ENCODE measurements at places on chromosomes 7 and 10.

- DNase-seq: no peak
Measured at GRCh38 chr10:14413523-14413922, 82.8 kb upstream of the FRMD4A start.

DNA sequence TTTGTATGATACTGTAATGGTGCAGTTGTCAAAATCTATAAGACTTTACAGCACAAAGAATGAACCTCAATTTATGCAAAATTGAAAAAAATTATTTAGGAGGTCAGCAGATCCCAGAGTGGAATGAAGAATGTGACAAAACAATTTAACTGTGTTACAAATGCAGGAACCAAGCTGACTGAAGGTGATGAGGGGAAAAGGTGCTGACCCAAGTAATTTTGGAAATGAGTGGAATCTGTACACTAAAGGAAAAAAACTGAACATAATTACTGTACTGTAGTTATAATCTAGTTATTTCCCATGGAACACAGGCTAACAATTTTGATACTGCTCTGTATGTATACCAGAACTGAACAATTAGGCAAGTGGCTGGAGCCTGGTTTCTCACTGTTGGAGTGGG is 31.2 kb upstream of the ZCCHC24 start:
- no peak for DNase-seq

DNA sequence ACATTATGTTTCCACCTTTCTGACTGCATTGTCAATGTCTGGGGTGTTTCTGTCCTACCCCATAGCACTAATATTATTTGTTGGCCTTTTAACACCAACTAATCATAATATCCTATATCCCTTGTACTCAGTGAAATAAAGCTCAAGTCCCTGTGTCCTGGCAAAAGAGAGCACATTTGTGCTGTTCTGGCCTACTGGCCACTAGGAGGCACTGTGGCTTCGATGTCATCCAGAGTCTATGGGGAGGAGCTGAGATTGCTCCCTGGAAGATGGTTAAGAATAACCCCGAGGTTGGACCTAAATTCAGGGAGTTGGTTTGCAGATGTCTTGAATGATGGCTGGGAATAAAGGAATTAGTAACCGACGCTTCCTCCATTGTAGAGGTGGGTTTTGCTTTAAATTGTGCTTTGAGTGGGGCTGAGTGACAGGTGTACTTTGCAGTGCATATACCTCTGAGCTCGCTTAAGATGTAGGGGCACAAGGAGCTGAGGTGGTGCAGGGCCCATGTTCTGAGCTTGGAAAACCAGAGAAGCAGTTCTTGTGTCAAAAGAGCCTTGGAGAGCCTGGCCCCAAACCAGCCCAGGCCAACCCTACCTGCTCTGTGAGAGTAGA is 191.2 kb upstream of the PRSS1 start:
- peak; percentile 50 for DNase-seq

DNA sequence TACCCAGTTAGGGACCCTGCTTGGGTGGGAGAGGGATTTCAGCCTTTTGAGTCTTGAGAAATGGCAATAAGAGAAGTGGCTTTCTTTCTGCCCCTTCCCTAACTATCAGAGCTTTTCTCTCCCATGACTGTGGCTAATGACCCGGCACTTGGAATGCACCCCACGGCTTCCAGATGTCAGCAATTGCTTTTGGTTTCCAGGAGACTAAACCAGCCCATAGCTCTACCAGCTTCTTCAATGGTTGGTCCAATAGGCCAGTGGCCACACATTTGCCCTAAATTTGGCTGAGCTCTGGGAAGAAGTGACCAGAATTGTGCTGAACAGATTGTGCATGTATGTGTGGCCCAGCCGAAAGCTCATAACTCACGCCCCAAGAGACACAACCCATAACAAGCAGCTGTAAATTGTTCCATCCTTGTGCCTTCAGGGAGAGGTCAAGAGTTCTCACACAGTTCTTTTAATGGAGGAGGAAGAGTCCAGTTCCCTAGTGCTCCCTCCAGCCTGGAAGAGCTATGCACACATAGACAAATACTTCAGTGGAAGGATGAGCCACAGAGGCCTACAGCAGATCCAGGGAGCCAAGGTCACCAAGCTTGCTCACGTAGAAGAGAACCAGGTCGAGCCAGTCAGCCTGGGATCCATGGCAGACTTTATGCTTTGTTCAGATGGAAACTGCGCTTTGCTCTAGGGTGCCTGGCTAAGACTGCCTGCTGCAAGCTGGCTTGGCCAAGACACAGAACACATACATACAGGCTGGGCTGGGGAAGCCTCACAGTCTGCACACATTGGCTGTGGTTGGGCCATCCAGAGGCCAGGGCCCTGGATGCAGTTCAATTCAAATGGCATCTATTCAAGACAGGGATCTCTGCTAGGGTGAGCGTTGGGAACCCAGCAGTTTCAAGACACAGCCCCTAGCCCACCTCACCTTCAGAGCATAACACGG is 131.8 kb upstream of the HABP2 start:
- no peak for DNase-seq

DNA sequence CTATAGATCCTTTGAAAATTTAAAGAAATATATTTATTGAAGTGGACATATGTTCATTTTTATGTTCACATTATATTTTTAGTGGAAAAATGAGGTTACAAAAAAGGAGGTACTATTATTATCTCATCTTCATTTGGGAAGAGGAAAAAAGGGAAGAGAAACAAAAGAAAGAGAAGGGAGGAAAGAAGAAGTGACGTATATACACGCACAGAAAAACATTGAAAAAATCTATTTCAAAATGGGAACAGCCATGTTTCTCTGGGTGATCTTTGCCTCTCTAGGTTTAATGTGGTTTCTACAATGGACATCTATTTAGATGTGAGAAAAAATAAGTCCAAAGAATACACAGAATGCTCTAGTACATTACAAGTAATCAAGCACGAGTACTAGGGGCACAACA is 14.8 kb downstream of the ANK3 start:
- no peak for DNase-seq

GRCh38 chr10:66744915-66745314 is 180.9 kb upstream of the LRRTM3 start:
- no peak for DNase-seq

DNA sequence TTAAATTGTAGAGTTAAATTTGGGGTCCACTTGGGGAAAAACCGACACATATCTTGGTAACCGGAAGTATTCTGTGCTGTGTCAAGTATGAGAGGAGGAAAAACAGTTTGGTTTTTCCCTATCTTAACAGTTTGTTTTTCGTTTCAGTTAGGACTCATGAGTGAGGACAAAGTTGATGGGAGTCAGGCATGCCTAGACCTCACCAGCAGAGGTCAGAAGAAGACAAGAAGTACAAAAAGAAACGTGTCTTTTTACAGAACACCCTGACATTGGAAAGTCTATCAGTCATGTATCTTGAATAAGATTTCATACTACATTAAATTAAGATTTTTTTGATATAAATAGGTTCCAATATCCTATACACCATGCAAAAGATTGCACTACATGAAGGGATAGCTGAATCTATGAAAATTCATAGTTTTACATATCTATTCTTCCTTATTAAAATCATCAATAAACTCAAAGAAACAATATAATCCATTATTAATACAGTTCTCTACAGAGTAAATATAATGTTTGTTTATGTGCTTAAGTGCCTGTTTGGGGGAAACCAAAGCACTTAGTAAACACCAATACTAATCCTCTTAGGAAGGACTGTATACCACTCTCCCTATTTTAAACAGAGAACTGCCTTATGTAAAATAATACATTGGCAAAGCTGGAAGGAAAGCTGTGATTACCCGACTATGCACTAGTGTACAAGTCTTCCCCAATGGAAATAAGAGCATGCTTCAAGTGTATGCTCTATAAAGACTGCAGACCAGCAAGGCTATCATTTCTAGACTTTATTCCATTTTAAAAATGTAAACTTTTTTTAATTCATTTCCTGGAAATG is 95.6 kb downstream of the USP6NL start:
- DNase-seq: no peak

- DNase-seq: peak; percentile 9
Measured at GRCh38 chr7:154503962-154504550, 451.9 kb downstream of the DPP6 start.

GRCh38 chr7:17907014-17907413 is 33.3 kb downstream of the SNX13 start:
- no peak for DNase-seq
